ENCODE measurements at places on chromosomes 16 and 17. TPM values are rescaled to one million over a fixed set of nuclear protein-coding genes. Genes with fewer than 3 reads are reported as not detected.
A peak's percentile ranks its signal among the peaks of the same experiment; 100 is the strongest.

TEKT1 gene
- not detected for total RNA-seq

RAB40C gene
- total RNA-seq, result 15.1 TPM

RABEP1 gene
- 42.0 TPM for total RNA-seq

DNA sequence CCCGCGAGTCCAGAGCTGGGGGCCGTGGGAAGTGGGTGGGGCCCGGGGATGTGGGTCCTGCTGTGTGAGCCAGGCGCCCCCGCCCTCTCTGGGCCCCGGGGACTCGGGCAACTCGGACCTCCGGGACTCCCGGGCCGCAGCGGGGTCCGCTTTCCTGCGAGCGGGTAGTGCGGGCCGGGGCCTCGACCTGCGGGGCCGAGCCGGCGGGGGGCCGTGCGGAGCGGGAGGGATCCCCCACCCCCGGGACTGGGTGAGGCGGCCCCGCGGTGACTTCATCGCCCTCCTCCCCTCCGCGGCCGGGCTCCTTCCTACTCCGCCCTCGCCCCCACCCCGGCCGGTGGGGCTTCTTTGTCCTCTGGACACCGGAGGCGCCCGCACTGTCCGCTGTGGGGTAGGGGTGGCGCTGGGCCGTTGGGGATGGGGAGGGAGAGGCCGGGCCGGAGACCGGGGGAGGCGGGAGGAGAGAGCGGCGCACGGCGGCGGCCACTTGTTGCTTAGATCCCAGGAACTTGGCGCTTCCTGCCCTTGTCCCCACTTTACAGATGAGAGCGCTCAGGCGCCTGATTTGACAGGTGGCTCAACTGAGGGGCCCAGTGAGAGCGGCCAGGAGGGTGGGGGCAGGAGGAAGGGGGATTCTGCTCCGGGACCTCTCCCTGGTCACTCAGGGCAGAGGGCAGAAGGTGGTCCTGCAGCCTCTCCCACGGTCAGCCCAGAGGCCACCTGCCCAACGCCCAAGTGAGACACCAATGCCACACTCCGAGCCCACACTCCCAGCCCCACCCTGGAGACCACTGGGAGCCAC lies 874 bp downstream of the CMTM3 start:
- no peak for DNase-seq

LGALS9B gene
- total RNA-seq, result 0.79 TPM

GOSR1 gene
- 46.8 TPM for total RNA-seq

DNA sequence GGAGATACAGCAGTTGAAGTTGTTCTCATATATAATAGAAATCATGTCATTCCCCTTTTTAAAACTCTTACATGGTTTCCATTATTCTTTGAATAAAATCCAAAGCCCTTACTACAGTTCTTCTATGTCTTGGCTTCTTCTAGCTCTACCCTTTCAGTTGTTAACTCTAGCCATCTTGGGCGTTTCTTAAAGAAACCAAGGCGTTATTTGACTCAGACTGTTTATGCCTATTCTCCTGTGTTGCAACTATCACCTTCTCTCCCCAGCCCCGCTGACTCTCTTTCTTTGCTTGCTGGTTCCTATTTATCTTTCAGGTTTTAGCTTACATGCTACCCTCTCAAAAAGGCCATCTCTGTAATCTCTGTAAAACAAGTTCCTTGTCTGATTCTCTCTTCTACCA lies 32.7 kb downstream of the NFATC3 start:
- no peak for DNase-seq

MYH8 gene
- total RNA-seq, result not detected

TBC1D24 gene
- 16.5 TPM for total RNA-seq

NPIPA2 gene
- total RNA-seq, result 1.5 TPM

TEKT3 gene
- not detected for total RNA-seq

- DNase-seq, result no peak
Measured at GRCh38 chr16:57926041-57926440, 44.9 kb downstream of the CNGB1 start.

TBC1D3I gene
- total RNA-seq, result 0.78 TPM

DNA sequence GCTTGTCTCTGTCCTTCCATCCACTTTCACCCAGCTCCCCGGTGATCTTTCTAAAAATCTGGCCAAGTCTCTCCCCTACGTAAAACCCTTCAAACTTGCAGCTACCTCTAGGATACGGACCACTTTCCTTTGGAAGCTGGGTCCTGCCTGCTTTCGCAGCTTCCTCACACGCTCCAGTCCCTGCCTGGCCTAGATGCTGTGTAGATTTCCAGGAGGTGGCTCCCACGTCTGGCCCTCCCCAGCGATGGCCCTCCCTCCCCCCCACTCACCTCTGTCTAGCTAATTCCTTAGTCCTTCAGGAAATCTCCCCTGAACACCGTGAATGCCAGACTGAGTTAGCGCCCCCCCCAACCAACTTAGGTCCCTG lies 579 bp upstream of the LRRC59 start:
- no peak for DNase-seq

CLEC19A gene
- total RNA-seq, result not detected

- DNase-seq, result no peak
Measured at GRCh38 chr17:1939981-1940809, 84.9 kb downstream of the RTN4RL1 start.

DNA sequence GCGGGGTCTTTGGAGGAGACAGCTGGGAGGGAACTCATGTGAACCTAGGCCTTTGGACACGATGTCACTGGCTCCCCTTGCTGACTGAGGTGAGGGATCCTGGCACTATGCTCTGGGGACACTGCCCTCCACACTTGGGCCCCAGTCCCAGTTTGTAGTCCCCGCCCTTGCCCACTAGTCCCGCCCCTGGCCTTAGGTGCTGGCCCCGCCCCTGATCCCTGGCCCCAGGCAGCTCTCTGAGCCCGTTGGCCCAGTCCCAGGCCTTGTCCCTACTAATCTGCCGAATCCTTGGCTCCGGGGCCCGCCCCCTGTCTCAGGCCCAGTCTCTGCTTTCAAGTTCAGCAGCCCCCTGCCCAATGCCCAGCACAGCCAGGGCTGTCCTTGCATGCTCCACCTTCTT lies 61.0 kb downstream of the SMPD3 start:
- no peak for DNase-seq

- DNase-seq, result peak; percentile 44
Measured at GRCh38 chr17:18025945-18026776, 12.8 kb downstream of the ATPAF2 start.

GRCh38 chr17:77700165-77700881 lies 258.2 kb upstream of the TNRC6C start:
- DNase-seq, result no peak

PRRT2 gene
- 2.2 TPM for total RNA-seq

GRCh38 chr16:22092143-22092933 lies at the start of gene VWA3A:
VWA3A (plus strand) TSS chr16:22092541; CDS start chr16:22092638, 97 bp downstream.
- DNase-seq, result no peak

C16orf89 gene
- total RNA-seq, result not detected

GRCh38 chr17:40351359-40352236 lies 12.9 kb downstream of the GJD3 start:
- no peak for DNase-seq

DNA sequence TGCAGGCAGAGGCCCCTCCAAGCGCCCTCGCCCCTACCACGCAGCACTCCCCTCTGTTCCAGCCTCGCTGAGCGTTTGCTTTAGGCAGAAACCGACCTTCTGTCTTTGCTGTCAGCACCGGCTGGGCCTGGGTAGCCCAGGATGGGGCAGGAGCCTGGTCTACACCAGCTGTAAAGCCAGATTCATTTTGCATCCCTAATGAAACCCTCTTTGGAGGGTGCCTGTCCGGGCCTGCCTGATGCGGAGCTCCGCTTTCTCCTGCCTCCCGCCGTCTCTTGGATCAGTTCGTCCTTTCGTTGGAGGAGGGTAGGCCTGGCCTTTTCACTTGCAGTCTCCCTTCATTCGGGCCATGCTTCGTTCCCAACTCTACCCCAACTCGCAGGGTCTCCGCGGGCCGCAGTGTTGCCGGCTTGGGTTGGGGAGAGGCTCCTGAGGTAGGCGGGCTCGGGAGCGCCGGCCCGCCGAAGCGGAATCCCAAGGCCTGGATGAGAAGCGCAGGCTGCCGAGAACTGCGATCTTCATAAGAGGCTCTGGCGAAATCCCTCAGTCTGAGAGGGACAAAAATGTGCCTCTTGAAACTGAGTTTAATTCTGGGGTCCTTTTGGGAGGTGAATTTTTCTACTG lies 4.8 kb upstream of the HOXB8 start:
- no peak for DNase-seq

- peak; percentile 47 for DNase-seq
Measured at GRCh38 chr17:82304826-82305726, 12.3 kb downstream of the CD7 start.

SSTR5 gene
- not detected for total RNA-seq

DNAAF1 gene
- not detected for total RNA-seq

KCNJ16 gene
- total RNA-seq, result not detected

DNA sequence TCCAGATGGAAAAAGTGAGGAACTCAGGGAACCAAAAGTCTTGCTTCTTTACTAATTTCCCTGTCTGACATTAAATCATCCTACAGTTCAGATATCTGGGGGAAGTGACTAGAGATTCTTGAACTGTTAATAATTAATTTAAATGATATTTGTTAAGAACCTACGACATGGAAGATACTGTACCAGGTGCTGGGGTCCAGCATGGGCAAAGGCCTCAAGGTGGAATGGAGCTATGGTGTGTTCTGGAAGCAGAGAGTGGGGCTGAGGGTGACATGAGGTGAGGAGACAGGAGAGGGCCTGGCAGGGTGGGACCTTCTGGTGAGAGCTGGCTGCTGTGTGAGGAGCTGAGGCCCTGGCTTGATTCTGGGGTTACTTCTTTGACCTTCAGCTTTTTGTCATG lies 6.0 kb upstream of the CCL2 start:
- DNase-seq, result no peak

GRCh38 chr16:25235991-25236390 lies 19.2 kb downstream of the AQP8 start:
- no peak for DNase-seq

SPNS2 gene
- total RNA-seq, result 6.9 TPM

DNA sequence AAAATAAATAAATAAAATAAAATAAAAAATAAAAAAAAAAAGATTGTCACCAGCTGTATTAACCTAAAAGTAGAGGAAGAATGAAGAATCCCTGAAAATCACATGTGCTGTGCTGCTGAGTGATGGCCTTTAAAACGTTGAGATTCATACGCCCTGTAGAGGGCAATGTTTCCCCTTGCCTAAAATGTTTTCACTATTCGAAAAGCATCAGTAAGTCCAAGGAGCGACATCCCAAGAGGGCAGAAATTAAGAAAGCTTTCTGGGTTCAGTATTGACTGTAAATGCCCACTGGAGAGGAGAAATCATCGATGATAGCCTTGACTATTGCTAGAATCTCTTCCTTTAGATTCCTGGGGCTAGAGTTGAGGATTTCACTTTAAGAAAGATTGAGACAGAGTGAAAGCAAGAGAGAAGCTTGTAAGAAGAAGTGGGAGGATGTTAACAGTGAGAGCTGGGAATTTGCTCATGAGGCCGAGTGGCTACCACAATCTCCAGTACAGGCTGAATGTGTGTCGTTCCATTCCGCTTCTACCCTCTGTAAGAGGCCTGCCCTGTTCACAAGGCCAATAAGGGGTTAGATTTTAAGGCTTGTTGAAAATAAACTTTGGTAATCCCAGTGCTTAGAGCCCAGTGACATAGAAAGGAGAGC lies 170.8 kb upstream of the FAM20A start:
- no peak for DNase-seq

DNA sequence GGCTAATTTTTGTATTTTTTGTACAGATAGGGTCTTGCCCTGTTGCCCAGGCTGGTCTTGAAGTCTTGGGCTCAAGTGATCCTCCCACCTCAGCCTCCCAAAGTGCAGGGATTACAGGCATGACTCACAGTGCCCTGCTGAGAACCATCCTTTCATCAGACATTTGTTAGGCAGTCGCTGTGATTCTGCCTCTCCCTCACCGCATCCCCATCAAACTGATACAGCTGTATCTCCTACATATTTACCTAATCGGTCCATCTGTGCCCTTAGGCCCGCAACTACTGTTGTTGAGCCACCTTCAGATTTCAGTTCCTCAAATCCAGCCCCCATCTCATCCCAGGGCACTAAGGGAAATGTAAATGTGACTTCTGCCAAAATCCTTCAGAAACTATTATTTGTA lies 2.0 kb upstream of the SLC43A2 start:
- DNase-seq, result no peak

KPNA2 gene
- 148 TPM for total RNA-seq

- DNase-seq, result no peak
Measured at GRCh38 chr17:41813152-41813680, 412 bp downstream of the FKBP10 start.

HBQ1 gene
- not detected for total RNA-seq

- no peak for DNase-seq
Measured at GRCh38 chr17:44967026-44967906, 837 bp downstream of the C1QL1 start.

HOXB9 gene
- 0.23 TPM for total RNA-seq

C17orf67 gene
- 5.4 TPM for total RNA-seq

DNA sequence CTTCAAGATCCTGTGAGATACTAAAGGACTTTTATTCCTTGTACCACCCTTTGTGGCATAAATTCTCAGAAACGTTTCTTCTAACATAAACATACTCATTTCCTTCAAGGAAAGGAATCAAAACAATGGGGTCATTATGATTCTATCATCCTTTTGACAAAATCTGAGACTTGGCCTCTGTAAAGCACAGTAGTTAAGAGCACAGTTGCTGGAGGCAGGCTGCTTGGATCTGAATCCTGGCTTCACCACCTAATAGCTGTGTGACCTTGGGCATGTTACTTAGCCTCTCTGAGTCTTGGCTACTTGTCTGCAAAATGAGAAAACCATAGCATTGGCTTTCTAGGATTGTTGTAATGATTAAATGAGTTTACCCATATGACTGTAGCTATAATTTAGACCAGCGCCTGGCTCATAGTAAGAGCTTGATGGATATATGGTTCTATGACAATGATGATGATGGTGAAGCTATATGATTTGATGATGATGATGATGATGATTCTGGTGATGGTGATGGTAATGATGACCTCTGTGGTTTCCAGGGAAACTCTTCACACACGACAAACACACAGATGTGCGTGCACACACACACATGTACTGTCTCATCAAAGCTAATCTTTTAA lies 6.1 kb upstream of the KRT31 start:
- no peak for DNase-seq

KRTAP3-2 gene
- not detected for total RNA-seq

DNA sequence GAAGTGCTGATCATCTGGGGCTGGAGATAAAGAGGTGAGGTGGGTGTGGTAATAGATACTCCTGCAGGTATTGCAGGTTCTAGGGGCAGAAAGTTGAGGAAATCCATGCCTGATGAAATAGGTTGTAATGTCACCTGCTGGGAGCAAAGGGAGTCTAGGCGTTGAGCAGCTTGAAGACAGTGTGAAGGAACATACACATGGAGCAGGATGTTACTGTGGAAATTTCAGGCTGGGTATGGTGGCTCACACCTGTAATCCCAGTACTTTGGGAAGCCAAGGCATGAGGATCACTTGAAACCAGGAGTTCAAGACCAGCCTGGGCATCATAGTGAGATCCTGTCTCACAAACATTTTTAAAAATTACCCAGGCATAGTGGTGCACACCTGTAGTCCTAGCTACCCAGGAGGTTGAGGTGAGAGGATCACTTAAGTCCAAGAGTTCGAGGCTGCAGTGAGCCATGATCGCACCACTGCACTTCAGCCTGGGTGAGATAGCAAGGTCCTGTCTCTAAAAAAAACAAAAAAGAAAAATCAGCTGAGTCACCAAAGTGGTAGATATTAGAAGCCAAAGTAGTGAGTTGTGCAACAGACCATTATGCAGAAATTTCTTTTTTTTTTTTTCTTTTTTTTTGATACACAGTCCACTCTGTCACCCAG lies 9.1 kb upstream of the CRYBA1 start:
- DNase-seq, result no peak

- no peak for DNase-seq
Measured at GRCh38 chr17:45060382-45060796, 728 bp upstream of the NMT1 start.

GRCh38 chr16:56450275-56450985 lies 702 bp downstream of the NUDT21 start:
- no peak for DNase-seq

FOXL1 gene
- not detected for total RNA-seq

GRCh38 chr17:51486091-51486490 lies 225.7 kb downstream of the UTP18 start:
- DNase-seq, result no peak

Measured in activated naive CD8-positive, alpha-beta T cell treated with anti-CD3 and anti-CD28 coated beads, Interleukin-2, amount 10 ng/mL, durations not matched to agents 7 days and 5 days (primary cell).